CD8-positive, alpha-beta T cell (primary cell): ENCODE measurements at places on chromosomes 4 and X.

DNA sequence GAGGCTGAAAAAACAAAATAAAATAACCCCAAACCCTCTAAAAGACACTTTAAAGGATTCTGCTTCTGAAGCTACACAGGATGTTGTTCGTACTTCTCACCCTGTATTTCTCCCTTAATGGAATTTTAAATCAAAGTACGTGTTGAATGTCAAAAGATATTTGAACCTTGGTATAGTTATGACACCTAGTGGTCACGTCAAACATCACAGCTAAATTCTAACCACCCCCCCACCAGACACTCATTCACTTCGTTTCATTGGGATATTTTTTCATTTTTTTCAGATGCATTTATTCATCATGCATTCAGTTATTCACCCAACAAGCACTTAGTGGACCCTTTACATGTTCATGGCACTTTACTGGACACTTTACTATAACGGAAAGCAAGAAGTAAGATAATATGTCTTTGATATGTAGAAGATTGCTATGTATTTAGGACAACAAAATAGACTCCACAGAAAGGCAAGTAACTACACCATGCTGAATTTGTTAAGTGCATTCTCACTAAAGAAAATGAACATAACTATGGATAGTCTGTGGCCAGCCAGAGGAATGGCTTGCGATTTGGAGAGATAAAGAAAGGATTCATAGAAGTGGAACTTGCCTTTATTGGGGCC is 62.5 kb upstream of the GPR174 start:
- DNase-seq, result no peak

DNA sequence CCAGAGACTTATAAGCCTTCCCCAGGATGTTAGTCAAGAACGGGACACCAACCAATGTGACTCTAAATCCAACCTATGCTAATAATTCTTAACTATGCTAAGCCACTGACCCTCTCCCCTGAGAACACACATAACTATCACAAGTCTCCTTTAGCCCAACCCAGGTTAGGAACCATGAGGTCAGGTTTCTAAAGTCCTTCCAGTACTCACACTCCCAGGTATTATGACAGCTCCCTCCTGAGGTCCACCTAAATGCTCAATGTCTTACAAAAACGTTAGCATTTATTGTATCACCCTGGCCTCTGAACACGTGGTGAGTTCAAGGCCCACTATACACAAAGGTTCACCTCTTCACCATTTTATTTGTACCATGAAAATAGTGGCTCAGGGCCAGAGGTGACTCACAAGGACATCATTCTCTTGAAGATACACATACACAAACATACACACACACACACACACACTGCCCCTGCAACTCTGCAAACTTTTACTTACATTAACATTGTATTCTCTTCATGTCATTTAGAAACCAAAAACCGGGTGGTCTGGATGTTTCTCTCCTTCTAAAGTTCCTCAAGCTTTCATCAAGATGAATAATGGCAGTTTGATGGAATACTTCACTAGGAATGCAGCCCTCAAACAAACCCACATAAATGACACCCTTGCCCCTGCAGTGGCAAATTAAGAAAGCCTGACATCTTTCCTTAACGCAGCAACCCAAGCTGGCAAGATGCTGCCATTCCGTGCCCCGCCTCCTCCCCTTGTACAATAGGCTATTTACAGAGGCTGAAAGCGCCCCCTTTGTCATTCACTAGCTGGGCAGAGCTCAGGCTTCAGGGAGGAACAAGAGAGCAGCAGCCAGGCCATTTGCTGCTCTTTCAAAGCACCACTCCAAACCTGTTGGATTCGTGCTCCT is 17.7 kb downstream of the ACSL1 start:
- no peak for DNase-seq

- DNase-seq, result no peak
These were observed 27.2 kb downstream of the PJA1 start for GRCh38 chrX:69138118-69138390.

GRCh38 chr4:110224812-110225211 is 26.4 kb upstream of the ELOVL6 start:
- DNase-seq, result no peak

- DNase-seq, result no peak
These were observed 419.7 kb downstream of the FAT4 start for GRCh38 chr4:125734504-125734903.

DNA sequence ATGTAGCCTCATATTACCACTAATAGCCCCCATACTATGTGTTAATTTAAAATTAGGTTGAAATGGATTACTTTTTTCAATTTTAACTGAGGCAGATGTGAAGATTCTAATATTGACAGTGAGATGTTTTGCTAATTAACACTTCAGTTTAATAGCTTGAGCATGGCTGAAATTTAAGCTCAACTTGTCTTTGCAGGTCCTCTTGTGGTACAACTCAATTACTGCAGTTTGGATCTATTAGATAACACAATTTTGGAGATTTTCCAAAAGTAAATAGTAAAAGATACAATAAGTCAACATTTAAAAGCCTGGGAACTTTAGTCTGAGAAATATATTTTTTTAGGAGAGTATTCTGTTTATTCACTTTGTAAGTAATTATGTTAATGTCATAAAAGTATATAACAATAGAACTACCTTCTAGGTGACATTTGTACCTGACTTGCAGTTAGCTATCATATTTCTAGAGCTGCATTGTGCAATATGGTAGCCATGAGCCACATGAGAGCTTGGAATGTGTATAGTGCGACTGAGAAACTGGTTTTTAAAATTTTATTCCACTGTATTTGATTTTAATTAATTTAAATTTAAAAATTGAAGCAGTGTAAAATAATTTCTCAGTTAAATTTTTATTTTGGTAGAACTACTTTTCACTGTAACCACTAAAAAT is 73.1 kb upstream of the FMR1 start:
- DNase-seq, result no peak

DNA sequence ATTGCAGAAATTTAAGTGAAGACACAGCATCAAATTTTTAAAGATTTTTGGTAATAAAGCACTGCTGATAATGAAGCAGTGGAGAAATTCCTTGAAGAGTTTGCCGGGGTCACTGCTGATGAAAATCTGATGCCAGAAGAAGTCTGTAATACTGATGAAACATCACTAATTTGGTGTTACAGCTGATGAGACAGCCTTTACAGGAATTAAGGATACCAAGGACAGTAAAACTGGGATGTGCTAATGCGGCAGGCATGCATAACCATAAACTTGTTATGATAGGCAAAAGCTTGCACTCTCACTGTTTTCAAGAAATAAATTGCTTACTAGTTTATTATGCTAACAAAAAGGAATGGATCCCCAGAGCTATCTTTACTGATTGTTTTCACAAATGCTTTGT is 52.9 kb upstream of the VEGFC start:
- no peak for DNase-seq

GRCh38 chr4:147528054-147528453 is 47.2 kb downstream of the EDNRA start:
- no peak for DNase-seq

- DNase-seq, result no peak
These were observed 53.7 kb downstream of the DCTD start for GRCh38 chr4:182863501-182863900.

GRCh38 chr4:42478509-42478908 is 81.2 kb downstream of the SHISA3 start:
- no peak for DNase-seq

- DNase-seq, result no peak
These were observed 96.9 kb downstream of the CHRDL1 start for GRCh38 chrX:110698696-110699095.

DNA sequence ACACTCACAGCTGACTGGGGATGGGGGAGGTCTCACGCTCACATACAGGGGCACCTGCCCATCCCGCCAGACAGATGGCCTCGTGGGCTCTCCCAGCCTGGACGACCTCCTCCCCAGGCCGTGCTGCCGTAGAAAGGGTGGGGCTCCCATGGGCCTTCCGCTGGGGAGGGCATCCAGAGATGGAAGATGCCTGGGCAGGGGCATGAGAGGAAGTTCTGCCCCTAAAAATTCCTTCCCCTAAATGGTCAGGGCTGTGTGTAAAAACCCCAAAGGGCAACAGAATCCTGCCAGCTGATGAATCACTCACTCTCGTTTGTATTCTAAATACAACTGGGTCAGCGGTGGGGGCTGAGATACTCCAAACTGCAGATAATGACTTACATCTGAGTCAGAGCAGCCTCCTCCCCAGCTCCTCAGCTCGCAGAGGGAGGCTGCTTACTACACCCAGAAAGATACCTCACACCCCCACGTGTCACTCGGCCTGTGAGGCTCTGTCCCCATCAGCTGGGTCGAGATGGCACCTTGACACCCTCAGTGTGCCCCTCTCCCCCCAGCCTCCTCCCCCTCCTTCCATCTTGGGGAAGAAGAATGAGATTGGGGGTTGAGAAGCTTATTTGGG is 10.1 kb downstream of the WDR1 start:
- DNase-seq, result peak; percentile 83

- DNase-seq, result no peak
These were observed 4.7 kb downstream of the MTM1 start for GRCh38 chrX:150573106-150573505.

- peak; percentile 17 for DNase-seq
These were observed 808 bp downstream of the PRDM5 start for GRCh38 chr4:120921456-120922380.

DNA sequence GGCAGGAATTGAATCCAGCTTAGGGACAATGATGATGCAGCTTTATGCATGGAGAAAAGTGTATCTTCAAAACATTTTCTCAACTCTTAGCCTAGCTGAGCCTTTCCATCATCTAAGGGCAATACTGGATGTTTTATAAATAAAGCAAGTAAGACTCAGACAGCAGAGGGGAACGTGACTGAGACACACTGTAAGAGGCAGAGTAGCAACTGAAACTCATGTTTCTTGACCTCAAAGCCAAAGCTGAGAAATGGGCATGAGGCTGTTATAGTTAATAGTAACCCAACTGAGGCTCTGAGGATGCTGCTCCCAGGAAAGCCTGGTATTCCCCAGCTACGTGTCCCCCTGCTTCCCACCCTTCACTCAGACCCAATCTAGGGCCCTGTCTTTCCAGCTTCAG is 44.6 kb downstream of the ARHGEF9 start:
- no peak for DNase-seq

GRCh38 chr4:129144755-129145206 is 48.8 kb downstream of the C4orf33 start:
- no peak for DNase-seq

GRCh38 chr4:78953769-78954666 is 14.8 kb upstream of the PAQR3 start:
- no peak for DNase-seq

- no peak for DNase-seq
These were observed 98.7 kb upstream of the CCSER1 start for GRCh38 chr4:90028460-90028859.

GRCh38 chrX:50152456-50152855 is 48.4 kb downstream of the AKAP4 start:
- no peak for DNase-seq

- DNase-seq, result no peak
These were observed 57.0 kb downstream of the SORBS2 start for GRCh38 chr4:185754961-185755360.

DNA sequence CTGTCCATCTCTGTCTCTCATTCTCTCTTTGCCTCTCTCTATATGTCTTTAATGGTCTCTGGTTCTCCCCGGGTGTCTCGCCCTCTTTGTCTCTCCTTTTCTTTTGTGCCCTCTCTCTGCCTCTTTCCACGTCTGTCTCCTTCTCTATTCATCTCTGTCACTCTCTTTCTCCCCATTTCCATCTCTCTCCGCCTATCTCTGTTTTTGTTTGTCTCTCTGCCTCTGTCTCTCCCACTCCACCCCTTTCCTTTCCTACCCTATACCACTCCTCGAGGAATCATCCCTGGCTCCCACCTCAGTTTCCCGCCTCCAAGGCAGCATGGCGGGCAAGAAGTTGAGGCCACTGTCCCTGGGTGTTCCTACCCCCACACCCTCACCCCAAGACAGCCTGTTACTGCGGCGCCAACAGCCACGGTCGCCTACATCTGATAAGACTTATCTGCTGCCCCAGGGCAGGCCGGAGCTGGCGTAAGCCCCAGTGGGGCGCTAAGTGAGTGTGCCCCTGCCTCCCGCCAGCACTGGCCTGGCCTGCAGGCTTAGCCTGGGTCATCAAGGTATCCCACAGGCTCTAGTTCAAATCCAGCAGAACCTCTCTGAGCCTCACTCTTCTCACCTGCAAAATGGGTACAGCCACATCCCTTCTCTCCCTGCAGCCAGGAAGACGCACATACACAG is 713 bp upstream of the GATA1 start:
- DNase-seq, result no peak

DNA sequence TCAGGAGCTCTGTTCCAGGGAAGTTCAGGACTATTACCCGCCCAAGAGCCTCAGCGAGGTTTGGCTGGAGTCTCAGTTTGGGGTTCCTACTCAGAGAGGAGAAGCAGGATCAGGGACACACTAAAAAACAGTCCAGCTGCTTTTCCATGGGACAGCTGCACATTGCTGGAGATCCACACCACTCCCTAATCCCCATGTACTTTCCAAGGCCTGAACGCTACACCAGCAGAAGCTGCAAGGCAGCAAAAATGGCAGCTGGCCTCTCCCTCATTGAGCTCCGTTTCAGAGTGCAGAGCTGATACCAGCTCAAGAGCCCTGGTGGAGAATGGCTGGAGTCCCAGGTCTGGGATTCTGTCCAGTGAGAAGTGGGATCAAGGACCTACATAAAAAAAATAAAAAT is 551.2 kb upstream of the PABPC5 start:
- DNase-seq, result no peak

GRCh38 chr4:142088906-142089305 is 452.5 kb downstream of the IL15 start:
- no peak for DNase-seq

DNA sequence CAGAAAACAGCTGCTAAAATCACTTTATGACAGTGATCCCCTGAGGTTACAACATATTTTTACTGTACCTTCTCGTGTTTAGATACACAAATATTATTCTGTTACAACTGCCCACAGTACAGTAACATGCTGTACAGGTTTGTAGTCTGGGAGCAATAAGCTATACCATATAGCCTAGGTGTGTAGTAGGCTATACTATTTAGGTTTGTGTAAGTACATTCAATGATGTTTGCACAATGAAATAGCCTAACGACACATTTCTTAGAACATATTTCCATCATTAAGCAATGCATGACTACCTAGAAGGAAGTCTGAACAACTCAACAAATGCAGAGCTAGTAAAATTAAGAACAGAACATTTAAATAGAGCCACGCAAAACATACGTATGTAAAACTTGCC is 112.7 kb downstream of the ZAR1 start:
- no peak for DNase-seq
